Inflammatory macrophage (primary cell): ENCODE measurements at places on chromosomes 6 and 20.

DNA sequence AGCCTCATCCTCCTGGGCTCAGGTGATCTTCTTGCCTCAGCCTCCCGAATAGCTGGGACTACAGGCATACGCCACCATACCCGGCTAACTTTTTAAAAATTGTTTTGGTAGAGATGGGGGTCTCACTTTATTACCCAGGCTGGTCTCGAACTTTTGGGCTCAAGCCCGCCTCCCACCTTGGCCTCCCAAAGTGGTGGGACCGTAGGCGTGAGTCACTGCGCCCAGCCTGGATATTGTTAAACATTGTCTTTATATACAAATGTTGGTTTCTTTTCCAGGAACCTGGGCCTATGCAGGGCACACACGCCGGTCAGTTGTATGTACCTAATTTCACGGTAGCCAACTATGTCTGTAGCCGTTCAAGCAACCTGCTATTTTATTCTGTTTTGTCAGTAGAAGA, 60.1 kb downstream of the SYNJ2 start:
- DNase-seq: no peak

DNA sequence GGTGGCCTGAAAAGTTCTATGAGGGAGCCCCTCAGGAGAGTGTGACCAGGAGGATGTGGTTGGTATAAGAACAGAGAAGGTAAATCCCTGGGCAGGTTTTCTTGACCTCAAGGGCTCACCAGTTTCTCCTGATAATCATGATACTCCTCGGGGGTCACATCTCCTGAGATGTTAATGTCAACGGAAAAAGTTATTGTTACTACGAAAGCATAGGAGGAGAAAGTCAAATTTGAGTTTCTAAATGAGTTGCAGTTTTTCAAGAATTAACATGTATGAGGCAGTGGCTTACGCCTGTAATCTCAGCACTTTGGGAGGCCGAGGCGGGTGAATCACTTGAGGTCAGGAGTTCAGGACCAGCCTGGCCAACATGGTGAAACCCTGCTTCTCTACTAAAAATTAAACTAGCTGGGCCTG, 23.4 kb downstream of the MGME1 start:
- DNase-seq: no peak

DNA sequence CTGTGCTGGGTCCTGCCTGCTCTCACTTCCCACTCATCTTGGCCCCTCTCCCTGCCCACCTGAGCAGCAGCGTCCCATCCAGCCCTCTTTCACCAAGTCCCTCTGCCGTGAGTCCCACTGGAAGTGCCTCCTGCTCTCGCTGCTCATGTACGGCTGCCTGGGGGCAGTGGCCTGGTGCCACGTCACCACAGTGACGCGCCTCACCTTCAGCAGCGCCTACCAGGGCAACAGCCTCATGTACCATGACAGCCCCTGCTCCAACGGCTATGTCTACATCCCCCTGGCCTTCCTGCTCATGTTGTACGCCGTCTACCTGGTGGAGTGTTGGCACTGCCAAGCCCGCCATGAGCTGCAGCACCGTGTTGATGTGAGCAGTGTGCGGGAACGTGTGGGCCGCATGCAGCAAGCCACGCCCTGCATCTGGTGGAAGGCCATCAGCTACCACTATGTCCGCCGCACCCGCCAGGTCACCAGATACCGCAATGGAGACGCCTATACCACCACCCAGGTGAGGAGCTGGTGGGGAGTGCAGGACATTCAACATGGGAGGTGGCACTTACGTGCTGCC, 2.8 kb downstream of the TMEM151B start:
- DNase-seq: no peak

GRCh38 chr6:32962213-32962826, 6.1 kb upstream of the BRD2 start:
- no peak for DNase-seq

- DNase-seq: no peak
Observed at GRCh38 chr6:125469915-125470314, 168.1 kb upstream of the HDDC2 start.

DNA sequence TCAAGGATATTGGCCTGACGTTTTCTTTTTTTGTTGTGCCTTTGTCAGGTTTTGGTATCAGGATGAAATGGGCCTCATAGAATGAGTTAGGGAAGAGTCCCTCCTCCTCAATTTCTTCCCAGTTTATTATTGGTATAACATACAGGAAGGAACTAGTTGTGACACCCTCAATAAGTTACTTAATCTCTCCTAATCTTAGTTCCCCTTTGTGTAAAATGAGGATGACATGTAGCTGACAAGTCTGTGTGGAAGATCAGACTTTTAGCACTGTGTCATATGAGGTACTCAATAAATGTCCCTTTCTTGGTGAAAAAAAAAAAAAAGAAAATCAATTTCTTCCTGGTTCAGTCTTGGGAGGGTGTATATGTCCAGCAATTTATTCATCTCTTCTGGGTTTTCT, 155.8 kb downstream of the PDE7B start:
- peak; percentile 83 for DNase-seq

GRCh38 chr6:153790048-153790447, 249.0 kb upstream of the OPRM1 start:
- no peak for DNase-seq

DNA sequence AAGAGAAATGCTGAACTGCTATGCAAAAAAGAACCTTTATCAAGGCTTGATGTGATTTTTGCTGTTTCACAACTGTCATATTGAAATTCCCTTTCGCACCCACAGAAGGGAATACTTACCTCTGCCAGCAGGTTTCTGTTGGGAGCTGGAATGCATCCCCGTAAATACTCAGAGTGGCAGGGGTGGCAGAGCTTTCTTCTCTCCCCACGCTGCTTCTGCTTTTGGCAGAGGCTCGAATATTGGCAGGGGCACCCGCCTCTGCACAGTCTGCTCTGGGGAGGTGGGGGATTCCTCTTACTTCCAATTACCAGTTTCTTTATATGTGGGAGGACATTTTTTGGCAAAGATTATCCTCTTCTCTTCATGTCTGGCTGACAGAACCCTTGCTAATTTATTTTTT, 28.4 kb downstream of the TMEM200A start:
- no peak for DNase-seq

- peak; percentile 75 for DNase-seq
Observed at GRCh38 chr6:8082954-8083858, 19.0 kb upstream of the BLOC1S5 start.

GRCh38 chr6:7085911-7086310, 21.9 kb upstream of the RREB1 start:
- DNase-seq: peak; percentile 45

GRCh38 chr6:89612121-89612520, 26.4 kb downstream of the LYRM2 start:
- DNase-seq: no peak
